ENCODE measurements at places on chromosomes 13 and 19.

GRCh38 chr13:83100237-83100636, 782.0 kb downstream of the SLITRK1 start:
- DNase-seq, result no peak

DNA sequence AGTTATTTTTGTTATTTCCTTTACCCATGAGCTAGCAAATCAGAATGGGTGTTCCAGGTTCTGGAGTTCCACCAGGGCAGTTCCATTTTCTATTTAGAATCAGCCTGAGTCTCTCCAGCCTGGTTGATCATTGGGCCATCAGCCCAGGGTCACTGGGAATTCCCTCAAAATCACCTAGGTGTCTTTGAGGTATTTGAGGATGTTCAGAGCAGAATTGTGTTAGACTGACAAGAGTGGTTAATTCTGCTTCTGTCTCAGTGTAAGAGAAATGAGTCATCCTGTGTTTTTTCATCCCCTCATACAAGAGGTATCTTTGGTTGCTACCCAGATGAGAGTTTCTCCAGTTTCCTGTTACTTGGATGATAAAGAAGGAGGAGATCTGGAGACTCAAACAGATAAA, 11.7 kb downstream of the ZNF66 start:
- DNase-seq, result no peak

GRCh38 chr13:42883771-42884467, 102.5 kb downstream of the FAM216B start:
- DNase-seq, result peak; percentile 81

- no peak for DNase-seq
Observed at GRCh38 chr19:19548915-19549759, 11.1 kb downstream of the CILP2 start.

GRCh38 chr13:21034603-21035191, 26.7 kb downstream of the LATS2 start:
- no peak for DNase-seq

DNA sequence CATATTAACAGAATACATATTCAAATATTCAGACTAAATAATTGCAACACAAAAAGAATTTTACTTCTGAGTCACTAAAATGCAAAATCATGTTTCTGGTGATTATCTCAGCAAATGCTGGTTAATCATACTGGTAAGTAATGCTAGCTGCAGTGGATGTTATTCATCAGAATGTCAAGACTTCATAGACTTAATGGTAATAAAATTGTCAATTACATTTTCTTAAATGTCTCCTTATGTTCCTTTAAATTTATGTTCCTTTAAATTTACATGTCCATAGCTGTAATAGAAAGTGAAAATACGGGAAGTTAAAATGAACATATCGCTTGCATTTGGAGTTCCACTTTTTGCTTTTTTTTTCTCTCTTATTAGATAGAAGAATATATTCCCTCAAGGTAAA, 853.0 kb downstream of the SLITRK6 start:
- no peak for DNase-seq

DNA sequence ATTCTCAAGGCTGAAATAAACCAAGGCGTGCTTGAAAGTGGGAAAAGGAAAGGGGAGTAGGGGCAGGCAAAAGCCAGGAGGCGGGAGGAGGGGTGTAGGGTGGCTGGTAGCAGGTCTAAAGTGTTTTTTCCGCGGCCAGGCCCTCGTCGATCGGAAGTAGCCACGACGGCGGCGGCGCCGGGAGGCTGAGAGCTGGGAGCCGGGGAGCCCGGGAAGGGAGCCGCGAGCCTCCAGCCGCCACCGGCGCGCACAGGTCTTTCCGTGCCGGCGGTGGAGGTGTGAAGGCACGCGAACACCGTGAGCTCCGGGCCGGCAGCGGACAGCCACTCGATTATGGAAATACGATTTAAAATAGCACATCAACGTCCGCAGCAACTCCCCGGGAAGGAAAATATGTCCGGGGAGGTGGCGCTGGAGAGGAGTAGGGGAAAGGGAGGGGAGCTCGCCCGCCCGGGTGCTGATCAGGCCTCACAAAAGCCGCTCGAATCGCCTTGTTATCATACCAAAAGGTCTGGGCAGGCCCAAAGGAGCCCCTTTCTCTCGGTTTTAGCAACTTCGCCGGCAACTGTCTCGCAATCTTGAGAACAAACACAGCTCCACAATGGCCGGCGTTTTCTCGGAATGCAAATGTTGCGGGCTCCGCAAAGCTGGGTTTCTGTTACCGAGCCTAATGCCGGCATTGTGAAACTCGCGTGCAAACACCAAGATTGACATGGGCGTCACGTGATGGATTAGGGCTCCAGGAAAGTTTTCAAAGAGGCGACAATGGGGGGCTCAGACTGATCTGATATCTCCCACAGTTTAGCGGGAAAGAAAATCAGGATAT, 2.9 kb upstream of the PCDH8 start:
- peak; percentile 77 for DNase-seq

GRCh38 chr13:46388308-46388707, 1.3 kb upstream of the RUBCNL start:
- no peak for DNase-seq

GRCh38 chr19:11324079-11324661, 15.3 kb downstream of the RAB3D start:
- peak; percentile 96 for DNase-seq

GRCh38 chr13:29605860-29606526, 10.5 kb upstream of the SLC7A1 start:
- no peak for DNase-seq

DNA sequence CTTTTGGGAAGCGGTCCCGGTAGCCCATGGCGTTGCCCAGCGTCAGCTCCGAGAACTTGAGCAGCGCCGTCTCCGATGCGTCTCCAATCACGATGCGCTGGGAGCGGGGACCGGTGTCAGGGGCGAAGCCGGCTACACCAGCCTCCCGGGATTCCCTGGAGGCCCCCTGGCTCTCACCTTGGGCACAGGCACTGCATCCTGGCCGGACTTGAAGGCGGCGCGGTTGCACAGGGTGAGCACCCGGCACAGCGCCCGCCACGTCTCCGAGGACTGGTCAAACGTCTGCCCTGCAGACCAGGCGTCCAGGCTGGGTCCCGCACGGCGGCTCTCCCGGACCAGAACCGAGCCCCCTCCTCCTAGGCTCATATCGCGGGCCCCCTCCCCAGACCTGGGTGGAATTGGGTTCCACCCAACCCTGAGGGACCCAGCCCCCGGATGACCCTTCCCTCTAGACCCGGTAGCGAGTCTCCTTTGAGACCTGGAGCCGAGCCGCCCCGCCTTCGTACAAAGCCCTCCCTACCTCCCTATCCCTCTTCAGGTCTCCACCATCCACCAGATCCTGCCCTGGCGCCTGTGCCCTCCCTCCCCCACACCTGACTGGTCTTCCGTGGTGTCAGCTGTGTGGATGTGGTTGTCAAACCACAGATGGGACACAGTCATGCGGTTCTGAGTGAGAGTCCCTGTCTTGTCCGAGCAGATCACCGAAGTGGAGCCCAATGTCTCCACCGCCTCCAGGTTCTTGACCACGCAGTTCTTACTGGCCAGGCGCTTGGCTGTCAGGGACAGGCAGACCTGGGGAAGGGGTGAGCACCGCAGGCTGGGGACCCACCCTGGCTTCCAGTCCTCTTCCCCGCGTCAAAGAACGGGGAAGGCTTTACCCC, 4.8 kb downstream of the ATP4A start:
- no peak for DNase-seq

DNA sequence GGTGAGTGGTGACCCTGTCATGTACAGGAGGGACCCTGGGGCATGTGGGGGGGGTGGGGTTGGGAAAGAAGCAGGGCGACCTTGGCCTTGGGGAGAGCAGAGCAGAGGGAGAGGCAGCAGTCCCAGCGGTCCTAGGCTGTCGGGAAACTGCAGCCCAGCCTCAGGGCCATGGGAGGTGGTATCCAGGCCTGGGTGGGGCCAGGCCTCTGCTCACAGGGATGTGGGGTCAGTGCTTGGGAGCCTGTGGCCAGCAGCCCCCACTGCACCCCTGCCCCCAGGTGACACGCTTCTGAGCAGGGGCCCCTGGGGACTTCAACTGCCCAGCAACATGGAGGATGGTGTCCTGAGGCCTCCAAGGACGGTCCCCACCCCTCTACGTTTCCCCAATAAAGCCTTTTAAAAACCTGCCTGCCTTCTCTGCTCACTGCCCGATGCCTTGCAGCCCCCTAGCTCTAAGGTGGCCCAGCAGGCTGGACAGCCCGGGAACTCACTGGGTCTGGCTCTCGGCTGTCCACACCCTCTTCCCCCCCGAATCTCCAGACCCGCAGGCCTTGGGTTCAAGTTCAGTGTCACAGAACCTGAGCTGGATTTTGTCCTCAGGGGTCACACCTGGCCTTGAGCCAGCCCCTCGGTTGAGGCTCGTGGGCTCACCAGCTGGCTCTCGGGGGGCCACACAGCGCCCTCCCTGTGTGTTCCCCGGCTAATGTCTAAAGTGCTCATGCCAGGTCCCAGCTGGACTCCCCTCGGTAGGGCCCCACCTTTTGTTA, 6.9 kb downstream of the PNKP start:
- DNase-seq, result no peak

DNA sequence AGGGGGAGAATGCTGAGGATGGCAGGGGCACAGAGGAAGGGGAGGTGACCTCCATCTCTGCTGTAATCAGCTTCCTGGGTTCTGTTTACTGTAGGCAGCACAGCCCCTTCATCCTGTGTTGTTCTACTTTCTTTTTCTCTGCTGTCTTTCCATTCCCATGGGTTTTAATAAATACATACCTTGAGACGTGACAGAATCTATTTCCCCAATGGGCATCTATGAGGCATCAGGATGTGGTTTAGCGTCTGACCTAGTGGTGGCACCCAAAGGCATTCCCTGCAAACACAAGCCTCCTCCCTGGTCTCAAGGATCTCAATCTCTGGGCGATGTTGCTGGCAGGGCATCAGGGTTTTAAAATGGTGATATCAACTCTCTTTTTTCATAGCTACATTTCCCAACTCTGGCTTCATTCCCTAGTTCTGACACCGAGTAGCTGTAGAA, 60.8 kb downstream of the ALOX5AP start:
- DNase-seq, result peak; percentile 41

DNA sequence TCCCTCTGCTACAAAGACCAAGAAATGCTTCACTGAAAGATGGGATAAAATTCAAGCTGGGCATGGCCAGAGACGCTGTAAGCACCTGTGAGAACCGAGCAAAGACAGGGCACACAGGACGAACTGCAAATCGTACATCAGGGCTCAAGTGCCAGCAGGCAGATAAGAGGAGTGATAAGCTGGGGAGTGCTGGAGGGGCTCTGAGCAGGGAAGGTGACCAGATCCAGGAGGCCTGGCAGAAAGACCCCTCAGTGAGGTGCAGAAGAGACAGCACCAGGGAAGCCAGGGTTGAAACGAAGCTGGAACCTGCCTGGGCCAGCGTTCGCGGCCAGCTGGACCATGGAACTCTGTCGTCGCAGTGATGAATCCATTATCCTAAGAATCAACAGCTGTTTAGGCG, 10.2 kb downstream of the RAB20 start:
- DNase-seq, result no peak

DNA sequence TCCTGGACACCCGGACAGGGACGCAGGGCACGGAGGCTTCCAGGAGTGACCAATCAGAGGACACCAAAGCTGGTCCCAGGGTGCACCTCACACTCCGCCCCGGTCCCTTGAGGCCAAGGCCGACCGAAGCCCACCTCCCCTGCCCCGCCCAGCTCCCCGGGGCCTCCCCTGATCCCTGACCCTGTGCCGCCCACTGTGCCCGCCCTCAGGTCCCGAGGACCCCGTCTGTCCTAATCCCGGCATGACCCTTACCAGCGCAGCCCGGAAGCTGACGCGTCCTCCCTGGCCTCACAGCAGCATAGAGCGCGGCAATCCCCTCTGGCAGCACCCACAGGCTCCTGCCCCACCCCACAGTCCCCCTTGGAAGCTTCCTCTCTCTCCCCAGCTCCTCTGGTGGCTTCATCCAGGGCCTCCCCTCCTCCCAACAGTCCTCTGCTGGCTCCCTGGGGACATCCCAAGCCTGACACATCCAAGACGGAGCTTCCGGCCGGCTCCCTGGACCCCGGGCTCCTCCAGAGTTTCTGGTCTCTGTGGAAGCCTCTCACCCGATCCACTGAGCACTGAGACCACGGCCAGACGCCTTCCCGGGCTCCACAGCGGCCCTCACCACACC, 7.4 kb upstream of the CDC34 start:
- peak; percentile 87 for DNase-seq

GRCh38 chr19:43759515-43759914, 4.8 kb upstream of the SMG9 start:
- peak; percentile 15 for DNase-seq

DNA sequence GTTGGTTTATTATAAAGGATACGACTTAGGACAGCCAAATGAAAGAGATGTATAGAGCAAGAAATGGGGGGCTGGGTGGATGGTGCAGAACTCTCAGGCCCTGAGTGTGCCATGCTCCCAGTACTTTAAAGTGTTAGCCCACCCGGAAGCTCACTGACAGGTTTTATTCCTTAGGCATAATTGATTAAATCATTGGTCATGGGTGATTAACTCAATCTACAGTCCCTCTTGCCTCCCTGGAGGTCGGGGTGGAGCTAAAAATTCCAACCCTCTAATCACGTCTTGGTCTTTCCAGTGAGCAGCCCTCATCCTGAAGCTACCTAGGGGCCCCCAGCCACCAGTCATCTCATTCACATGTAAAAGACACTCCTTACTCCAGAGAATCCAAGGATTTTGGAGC, 9.9 kb upstream of the LEUTX start:
- DNase-seq, result no peak

All from NCI-H69 (cell line).